Non-pigmented ciliary epithelial cell (primary cell): ENCODE measurements at places on chromosomes 11 and 22.

DNA sequence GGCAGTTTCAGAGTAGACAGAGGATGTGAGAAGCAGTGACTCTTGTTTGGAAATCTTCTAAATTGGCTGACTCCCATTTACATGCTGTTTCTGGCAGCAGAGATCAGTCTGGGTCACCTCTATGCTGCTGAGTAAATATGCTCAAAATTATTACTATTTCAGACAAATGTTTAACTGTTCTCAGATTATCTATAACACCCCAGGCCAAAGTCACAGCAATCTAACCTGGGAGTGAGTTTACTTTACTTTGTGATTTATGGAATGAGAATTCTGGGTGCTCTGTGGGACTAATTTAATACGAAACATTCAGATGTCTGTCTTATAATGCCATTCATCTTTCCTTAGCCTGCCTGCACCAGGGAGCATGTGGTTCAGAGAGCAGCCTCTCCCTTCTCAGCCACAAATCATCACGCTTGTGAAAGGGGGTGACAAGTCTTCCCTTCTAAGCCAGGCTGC is 282.5 kb upstream of the MPPED2 start:
- no peak for DNase-seq

DNA sequence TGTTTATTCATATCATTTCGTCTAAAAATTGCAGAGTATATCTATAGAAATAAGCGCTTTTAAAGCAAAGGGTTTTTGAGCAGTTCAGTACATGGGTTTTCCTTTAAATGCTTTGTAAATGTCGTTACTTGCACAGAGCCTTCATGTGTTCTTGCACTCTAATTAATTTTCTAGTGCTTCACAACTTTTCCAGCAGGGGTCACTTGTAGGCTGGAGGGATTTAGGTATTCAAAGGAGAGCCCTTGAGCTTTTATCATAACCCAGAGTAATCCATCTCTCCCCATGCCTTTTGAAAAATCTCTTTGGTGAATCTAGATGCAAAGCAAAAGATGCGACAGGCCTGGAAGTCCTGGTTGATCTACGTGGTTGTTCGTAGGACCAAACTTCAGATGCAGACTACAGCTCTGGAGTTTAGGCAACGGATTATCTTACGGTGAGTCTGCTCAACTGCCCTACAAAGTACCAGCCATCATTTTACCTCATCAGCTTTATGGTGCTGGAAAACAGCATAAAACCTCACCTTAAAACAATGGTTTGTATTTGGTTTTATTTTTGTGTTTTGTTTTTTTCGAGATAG is 60.4 kb downstream of the SFI1 start:
- DNase-seq = no peak

DNA sequence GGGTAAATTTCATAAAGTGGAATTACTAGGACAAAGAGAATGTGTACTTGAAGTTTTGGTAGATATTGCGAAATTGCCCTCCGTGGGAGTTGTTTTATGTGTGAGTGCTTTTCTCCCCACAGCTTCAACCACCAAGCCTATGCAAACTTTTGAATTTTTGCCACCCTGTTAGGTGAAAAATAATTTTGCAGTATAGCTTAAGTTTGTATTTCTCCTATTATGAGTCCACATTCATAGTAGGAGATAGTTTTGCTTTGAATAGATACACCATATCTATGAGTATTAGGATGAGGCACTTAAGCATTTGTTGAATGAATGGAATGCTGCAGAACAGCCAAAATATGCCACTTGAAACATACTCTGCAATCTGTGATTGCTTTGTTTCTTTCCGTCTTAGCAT is 43.6 kb downstream of the UVRAG start:
- DNase-seq = no peak

- DNase-seq = no peak
Observed at GRCh38 chr11:84313830-84314359, 1027.7 kb upstream of the CCDC90B start.

GRCh38 chr11:78400702-78401101 is 16.9 kb downstream of the GAB2 start:
- DNase-seq = no peak
